Neural crest cell (in vitro differentiated cells): ENCODE measurements at places on chromosomes 1 and 21.

DNA sequence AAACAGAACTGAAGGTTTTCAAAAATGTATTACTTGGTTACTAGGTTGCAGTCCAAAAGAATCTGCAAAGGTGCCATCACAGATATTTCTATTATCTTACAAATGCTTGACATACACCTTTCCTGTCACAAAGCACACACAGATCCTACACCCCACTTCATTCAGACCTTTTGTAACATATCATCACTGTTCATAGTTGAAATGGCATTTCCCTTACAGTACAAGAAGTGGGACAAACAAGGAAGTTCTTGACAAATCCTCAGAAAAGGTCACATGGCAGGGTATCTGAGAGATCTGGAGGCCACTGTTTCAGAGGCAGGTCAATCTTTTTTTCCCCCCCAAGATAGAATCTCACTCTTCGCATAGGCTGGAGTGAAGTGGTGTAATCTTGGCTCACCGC, 21.3 kb downstream of the TOR1AIP2 start:
- H3K36me3 ChIP-seq: peaks cover 2% of the 10 kb centered on the region
- H3K27me3 ChIP-seq: no peaks in the 10 kb centered on the region
- DNase-seq: no peak
- no peak overlapping the region for H3K4me3 ChIP-seq

- DNase-seq: no peak
- no peak overlapping the region for H3K27ac ChIP-seq
- no peaks in the 10 kb centered on the region for H3K4me1 ChIP-seq
- H3K4me3 ChIP-seq: no peak overlapping the region
- peaks cover 32% of the 10 kb centered on the region for H3K27me3 ChIP-seq
Measured at GRCh38 chr1:29878501-29878900, 642.2 kb downstream of the PTPRU start.

DNA sequence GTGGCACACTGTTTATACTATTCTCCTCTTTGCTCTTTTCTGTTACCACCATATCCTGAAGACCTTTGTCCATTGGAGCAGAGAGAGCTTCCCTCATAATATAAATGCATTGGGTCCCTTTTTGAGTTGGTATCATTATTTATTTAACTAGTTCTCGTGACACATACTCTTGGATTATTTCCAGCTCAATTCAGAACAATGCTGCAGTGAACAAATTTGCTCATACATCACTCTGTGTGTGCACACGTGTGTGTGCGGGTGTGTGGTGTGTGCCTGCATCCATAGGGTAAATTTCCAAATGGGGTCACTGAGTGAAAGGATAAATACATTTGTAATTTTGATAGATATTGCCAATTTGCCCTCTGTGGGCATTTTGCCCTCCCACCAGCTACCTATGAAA, 5.8 kb downstream of the PLA2G2A start:
- no peak overlapping the region for H3K27ac ChIP-seq
- H3K4me1 ChIP-seq: peaks cover 4% of the 10 kb centered on the region
- H3K36me3 ChIP-seq: no peaks in the 10 kb centered on the region
- no peak for DNase-seq
- H3K27me3 ChIP-seq: peaks cover 5% of the 10 kb centered on the region
- no peak overlapping the region for H3K4me3 ChIP-seq

GRCh38 chr1:164836614-164837018, 277.6 kb downstream of the PBX1 start:
- DNase-seq: no peak
- peaks cover 12% of the 10 kb centered on the region for H3K4me1 ChIP-seq
- H3K36me3 ChIP-seq: peaks cover 11% of the 10 kb centered on the region
- H3K27ac ChIP-seq: peak overlapping the region; percentile 68
- no peak overlapping the region for H3K4me3 ChIP-seq

DNA sequence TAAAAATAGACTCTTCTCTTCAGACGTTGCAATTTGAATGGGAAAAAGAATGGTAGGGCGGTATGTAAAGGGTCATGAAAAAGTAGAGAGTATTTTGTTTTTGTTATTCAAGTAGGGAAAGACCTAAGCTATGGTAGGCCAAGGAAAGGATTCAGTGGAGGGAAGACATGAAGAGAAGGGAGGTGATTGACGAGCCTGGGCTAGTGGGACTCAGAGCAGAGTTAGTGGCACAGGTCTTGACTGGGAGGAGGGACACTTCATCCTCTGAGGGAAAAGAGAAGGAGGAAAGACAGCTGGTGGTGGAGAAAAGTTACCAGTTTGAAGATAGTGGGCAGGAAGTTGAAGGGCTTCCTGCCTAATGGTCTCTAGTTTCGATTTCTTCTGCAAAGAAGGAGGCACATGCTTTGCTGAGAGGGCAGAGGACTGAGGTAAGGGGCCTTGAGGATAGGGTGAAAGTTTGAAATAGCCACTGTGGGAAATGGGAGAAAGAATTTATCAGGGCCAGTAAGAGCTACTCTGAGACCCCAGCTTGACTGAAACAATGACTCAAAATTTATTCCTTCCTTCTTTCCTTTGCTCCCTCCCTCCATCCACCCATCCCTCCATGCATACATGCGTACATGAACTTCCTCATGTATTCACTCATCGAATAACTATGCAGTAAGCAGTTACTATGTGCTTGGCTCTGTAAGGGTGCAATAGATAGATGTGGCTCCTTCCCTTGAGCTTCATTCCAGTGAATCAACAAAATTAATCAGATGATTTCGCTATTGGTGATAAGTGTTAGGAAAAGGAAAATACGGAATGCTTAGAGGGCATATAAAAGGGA, 4.2 kb downstream of the CD48 start:
- no peak overlapping the region for H3K4me3 ChIP-seq
- no peaks in the 10 kb centered on the region for H3K4me1 ChIP-seq
- H3K27me3 ChIP-seq: peaks cover 21% of the 10 kb centered on the region
- no peak overlapping the region for H3K27ac ChIP-seq
- no peak for DNase-seq

DNA sequence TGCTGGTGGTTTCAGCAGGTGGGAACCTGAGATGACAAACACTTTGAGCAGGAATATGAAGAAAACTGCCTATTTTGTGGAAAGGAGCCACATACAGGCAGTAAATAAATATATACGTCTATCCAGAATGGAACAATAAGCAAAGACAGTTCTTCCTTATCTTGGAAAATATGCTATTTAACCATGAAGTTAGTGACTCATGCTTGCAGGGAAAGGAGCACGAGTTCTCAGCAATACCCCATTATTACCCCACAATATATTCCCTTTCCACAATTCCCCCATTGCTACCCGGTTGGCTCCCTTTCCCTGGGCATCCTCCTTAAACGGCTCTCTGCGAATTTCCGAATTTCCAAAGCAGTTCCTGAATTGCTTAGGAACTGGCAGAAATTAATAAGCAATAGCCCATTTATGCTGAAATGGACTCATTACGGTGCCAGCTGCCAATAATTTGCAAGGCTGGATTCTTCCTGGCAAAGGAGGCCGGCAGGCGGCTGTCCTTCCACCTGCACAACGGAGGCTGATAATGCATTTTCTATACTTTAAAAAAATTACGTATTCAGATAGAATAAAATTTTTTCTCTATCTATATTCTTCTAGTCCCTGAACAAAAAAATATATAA, 65.4 kb downstream of the TIAM1 start:
- H3K27me3 ChIP-seq: no peaks in the 10 kb centered on the region
- peaks cover 6% of the 10 kb centered on the region for H3K36me3 ChIP-seq
- no peak overlapping the region for H3K27ac ChIP-seq
- DNase-seq: no peak

DNA sequence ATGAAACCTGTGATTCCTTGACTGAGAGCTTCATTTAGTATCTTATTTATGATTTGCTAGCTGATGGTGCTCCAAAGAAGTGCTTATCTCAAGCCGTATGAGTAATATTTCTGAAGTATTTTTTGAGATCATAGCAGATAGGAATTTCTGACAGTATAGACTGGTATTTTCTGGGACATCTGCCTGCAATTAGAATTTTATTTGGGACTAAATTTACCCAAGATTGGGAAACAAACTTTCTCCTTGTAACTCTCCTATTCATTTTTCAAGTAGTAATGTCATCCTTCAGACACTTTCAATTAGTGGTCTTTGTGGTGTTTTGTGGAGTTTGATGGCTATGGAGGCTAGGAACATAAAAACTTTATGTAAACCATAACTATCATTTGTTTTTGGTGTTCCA, 597.2 kb upstream of the ZP4 start:
- H3K4me3 ChIP-seq: no peak overlapping the region
- H3K27me3 ChIP-seq: no peaks in the 10 kb centered on the region
- H3K4me1 ChIP-seq: peaks cover 11% of the 10 kb centered on the region
- no peaks in the 10 kb centered on the region for H3K36me3 ChIP-seq
- no peak overlapping the region for H3K27ac ChIP-seq

GRCh38 chr21:35147439-35147838, 98.3 kb upstream of the RUNX1 start:
- DNase-seq: no peak
- no peaks in the 10 kb centered on the region for H3K27me3 ChIP-seq
- H3K36me3 ChIP-seq: peaks cover 6% of the 10 kb centered on the region

DNA sequence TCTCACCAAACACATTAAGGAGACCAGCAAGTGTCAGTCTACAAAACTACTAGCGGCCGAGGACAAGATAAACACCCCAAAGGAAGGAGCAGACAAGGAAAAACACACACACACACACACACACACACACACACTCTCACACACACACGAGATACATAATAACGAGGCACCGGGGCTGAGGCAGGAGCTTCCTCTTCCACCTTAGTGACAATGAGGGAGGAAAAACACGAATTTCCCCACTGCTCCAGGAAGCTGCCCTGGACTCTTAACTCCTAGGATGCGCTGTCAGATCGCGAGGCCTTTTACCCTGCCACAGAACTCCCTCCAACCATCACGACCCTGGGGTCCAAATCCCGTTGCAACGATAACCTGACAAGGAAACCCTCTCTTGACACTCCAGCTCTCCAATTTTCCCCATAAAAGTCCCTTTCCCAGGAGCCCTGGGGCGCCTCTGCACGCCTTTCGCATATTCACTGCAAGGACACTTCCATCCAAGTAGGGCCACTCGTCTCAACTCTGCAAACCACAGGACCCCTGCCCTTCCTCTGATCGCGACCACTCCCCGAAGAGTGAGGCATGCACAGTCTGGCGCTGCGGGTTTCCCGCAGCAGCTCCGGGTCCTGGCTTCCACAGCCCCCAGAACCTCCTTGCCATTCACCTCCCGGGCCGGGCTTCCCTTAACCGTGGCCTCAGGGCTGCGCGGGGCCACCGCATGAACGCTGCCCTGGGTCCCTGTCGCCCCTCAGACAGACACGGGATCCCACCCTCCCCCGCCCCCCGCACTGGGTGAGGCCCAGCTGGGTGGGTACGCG, 581 bp downstream of the ETV3 start:
- H3K27me3 ChIP-seq: no peaks in the 10 kb centered on the region
- H3K4me1 ChIP-seq: peaks cover 43% of the 10 kb centered on the region
- no peak for DNase-seq
- peak overlapping the region; percentile 96 for H3K4me3 ChIP-seq
- H3K36me3 ChIP-seq: peaks cover 13% of the 10 kb centered on the region

DNA sequence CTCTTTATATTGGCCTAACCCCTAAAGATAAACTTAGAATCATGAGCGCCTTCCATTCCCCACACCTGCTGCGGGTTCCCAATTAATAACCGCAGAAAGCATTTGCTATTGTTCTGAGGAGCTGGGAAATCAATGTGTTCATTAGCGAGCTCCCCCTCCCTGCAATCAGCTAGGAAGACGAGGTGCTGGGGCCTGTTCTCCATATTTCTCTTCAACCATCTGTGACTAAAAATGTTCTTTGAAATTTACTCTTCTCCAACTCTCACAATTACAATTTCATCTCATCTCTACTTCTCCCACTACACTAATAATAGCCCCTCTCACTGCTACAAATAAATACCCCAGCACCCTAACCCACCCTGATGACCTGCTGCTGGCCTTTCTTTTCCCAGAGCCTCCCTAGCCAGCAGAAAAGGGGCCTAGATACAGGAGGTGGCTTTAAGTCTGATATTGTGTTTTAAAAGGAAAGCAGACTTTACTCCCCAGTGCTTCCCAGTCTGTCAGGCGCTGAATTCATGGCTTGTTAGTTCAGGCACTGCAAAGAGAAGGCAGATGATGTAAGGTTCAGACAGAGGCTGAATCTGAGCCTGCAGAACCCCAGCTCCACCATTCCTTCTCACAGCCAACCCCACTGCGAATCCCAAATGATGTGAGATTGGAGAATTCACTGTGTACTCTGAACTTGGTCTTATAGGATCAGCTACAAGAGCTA, 477.5 kb upstream of the DAB1 start:
- peak overlapping the region; percentile 73 for H3K27ac ChIP-seq
- H3K36me3 ChIP-seq: no peaks in the 10 kb centered on the region
- no peaks in the 10 kb centered on the region for H3K27me3 ChIP-seq
- H3K4me3 ChIP-seq: no peak overlapping the region
- no peak for DNase-seq
- peaks cover 8% of the 10 kb centered on the region for H3K4me1 ChIP-seq

DNA sequence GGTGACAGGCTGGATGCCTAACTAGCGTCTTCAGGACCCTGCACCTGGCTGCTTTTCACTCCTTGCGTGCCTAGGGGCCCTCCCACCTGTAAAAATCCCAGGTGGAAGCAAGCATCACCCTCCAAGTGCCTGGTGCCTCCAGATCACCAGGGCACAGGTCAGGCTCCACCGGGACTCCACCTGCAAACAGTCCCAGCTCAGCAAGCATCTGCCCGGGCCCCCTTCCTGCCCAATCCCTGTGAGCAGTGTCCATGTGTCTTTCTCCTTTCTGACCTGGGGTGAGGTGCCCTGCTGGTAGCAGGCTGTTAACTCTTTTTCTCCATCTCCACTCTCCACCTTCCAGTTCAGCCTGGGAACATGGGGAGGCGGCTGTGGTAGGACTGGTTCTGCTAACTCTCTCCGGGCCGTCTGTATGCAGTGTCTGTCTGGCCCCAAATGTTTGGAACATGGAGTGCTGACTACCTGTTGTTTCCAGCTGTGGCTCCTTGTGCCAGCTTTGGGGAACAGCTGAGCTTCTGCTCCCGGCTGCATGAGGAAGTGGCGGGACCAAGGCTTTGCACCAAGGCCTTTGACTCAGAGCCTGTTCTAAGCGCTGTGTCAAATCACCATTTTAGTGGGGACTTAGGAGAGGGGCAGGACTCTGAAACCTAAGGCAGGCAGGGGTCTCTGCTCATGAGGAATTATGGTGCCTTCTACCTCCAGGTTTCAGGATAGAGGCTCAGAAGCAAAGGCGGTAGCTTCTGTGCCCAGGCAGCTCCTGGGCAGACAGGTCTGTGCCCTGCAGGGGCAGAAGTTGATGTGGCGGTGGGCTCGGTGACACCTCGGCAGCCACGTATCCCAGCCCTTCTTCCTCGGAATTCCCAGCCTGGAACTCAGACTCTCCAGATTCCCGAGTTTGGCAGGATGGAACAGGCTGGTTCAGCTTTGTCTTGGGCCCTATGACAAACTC, 5.5 kb downstream of the GPR137B start:
- DNase-seq: no peak
- no peak overlapping the region for H3K27ac ChIP-seq
- H3K36me3 ChIP-seq: no peaks in the 10 kb centered on the region

GRCh38 chr1:202160377-202160940, at the start of gene PTPN7:
Gene PTPN7, minus strand, starts transcription at chr1:202160602. Its CDS starts 1,200 bp downstream, at chr1:202159402.
- H3K36me3 ChIP-seq: no peaks in the 10 kb centered on the region
- peaks cover 21% of the 10 kb centered on the region for H3K4me1 ChIP-seq
- DNase-seq: no peak
- no peak within 1 kb of the TSS for H3K4me3 ChIP-seq
- H3K27ac ChIP-seq: peak within 1 kb of the TSS; percentile 57
- no peaks in the 10 kb centered on the region for H3K27me3 ChIP-seq
